LHCN-M2 (cell line): ENCODE measurements at places on chromosomes 4 and X. TPM values are rescaled to one million over a fixed set of nuclear protein-coding genes. Genes with fewer than 3 reads are reported as not detected.

- DNase-seq: peak; percentile 57
These were observed 12.8 kb downstream of the TBC1D9 start for GRCh38 chr4:140743194-140743931.

DNA sequence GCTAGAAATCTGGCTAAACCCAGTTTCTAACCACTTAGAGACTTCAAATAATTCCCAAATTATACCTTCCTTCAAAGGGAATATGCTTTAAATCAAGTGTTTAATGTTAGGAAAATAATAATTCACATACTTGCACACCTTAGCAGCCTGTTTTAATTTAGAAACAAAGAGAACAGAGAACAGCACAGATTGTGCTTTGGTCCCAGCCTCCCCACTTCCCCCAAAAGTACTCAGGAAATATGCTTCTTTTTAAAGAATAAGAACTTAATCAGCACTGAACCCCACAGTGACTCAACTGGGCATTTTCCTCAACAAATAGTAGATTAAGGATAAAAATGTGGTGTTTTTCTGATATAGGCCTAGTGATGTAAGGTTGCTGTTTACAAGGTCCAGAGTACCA is 295.8 kb downstream of the GBA3 start:
- DNase-seq: peak; percentile 27

DNA sequence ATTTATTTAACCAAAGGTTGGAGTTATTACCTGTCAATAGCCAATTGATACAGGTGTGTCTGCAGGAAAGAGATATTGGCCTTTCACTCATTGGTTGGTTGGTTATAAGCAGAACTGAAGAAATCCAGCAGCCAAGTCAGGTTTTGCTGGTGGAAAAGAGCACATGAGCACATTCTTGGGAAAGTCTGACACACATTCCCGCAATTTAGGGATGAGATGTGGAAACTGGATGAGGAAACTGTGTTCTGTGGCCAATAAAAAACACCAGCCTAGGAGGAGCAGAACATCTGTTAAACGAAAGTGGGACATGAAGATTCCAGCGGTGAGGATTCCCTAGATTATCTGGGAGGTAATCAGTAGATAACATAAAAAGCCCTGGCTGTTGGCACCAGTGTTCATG is 567.4 kb upstream of the CPEB2 start:
- peak; percentile 55 for DNase-seq

GRCh38 chr4:26786916-26787315 is 73.7 kb upstream of the STIM2 start:
- DNase-seq: no peak

- peak; percentile 34 for DNase-seq
These were observed 1827.2 kb downstream of the ARAP2 start for GRCh38 chr4:34417160-34417559.

- DNase-seq: peak; percentile 91
These were observed 41.6 kb upstream of the ACSL4 start for GRCh38 chrX:109774706-109775105.

GRCh38 chr4:6768539-6768905 is 14.0 kb upstream of the KIAA0232 start:
- DNase-seq: peak; percentile 43

DNA sequence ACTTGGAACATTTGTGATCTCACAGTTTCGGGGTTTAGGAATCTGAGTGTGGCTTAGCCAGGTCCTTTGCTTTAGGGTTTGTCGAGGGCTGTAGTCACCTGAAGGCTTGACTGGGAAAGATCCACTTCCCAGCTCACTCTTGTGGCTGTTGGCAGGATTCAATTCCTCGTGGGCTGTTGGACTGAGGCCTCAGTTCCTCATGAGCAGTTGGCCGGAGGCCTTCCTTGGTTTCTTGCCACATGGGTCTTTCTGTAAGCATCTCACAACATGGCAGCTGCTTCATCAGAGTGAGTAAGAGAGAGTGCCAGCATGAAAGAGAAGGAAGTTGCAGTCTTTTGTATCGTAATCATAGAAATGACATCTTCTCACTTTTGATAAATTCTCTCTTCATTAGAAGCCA is 11.1 kb downstream of the TXLNG start:
- peak; percentile 3 for DNase-seq

DNA sequence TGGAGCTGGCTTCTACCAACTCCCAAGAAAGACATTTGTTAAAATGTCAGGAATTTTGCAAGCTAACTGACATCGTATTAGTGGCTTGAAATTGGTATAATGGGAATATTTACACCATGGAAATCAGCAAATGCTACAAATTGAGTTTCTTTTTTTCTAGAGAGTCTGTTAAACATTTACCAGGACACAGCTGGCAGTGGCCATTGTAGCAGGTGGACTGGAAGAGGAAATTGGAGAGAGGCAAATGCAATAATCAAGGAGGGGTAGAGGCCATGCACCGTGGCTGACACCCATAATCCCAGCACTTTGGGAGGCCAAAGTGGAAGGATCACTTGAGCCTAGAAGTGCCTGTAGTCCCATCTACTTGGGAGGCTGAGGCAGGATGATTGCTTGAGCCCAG is 32.9 kb upstream of the TSR2 start:
- no peak for DNase-seq

GRCh38 chr4:155248002-155248896 is 39.8 kb downstream of the NPY2R start:
- DNase-seq: no peak

- DNase-seq: peak; percentile 48
These were observed 19.8 kb downstream of the CPE start for GRCh38 chr4:165398570-165398969.

DNA sequence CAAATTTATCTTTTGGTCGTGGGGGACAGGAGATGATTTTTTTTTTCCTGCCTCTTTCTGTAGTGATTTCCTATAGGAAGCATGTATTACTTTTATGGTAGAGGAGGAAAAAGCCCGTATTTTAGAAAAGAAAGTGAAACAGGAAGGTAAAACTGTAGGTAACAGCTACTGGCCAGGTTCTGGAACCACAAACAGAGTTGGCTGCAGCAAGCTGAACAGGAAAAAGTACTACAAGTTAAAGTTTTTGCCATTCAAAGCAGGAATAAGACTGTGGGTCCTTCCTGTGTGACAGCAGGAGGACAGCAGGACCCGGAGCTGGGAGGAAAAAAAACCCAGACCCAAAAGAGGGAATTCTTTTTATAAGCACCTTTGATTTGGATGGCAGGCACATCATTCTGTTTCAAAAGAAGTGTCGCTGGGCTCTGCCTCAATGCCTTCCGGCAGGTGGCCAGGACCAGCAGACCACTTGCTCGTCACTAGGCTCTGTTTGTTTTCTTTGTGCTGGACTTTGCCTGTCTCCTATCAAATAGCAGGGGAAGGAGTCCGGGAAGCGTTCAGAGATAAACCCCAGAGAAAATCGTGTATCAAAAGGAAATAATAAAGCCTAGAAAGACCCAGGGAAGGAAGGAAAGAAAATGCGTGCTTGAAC is 277.9 kb downstream of the ADGRA3 start:
- no peak for DNase-seq

The SLC25A43 gene
- 17.0 and 17.8 TPM in 2 replicates for total RNA-seq

The CENPVL1 gene
- total RNA-seq: 0.11 TPM in 1 of 2 replicates, not detected in the other

The GABRG1 gene
- total RNA-seq: not detected in 2 replicates

The BDH2 gene
- total RNA-seq: 58.6 and 68.1 TPM in 2 replicates

The ASMT gene
- total RNA-seq: not detected in 2 replicates

The DKK2 gene
- 0.58 and 0.63 TPM in 2 replicates for total RNA-seq

The ARMCX4 gene
- total RNA-seq: 0.92 and 1.2 TPM in 2 replicates
